Bone marrow (tissue), 2 donors: ENCODE measurements at places on chromosomes 1 and 21.
A peak's percentile ranks its signal among the peaks of the same experiment; 100 is the strongest.

DNA sequence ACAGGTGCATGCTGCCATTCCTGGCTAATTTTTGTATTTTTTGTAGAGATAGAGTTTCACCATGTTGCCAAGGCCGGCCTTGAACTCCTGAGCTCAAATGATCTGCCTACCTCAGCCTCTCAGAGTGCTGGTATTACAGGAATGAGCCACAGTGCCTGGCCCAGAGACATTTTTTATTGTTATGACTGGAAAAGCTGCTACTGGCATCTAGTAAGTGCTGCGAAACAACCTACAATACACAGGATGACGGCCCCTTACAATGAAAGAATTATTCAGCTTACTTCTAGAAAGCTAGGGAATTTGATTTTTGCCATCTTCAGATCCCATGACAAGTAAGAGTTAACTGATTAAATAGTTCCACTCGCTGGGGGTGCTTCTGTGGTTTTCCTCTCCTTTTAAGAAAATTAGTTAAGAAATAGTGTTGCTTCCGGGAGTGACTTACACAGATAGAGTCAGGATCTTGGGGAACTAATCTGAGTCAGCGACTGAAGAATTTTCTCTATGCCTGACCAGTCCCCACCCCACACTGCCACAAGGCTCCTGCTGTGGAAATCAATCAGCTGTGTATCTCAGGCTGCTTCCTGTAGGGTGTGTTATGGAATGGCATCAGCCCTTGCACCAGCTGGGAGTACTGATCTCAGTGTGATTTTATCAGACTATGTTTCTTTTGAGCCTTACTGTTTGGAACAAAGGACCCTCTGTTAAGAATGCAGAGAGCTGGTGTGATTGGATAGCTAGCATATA is 93.0 kb upstream of the BMP8A start:
- DNase-seq = peak; percentile 14

- no peak for DNase-seq
Observed at GRCh38 chr1:53622531-53622930, 116.4 kb downstream of the GLIS1 start.

DNA sequence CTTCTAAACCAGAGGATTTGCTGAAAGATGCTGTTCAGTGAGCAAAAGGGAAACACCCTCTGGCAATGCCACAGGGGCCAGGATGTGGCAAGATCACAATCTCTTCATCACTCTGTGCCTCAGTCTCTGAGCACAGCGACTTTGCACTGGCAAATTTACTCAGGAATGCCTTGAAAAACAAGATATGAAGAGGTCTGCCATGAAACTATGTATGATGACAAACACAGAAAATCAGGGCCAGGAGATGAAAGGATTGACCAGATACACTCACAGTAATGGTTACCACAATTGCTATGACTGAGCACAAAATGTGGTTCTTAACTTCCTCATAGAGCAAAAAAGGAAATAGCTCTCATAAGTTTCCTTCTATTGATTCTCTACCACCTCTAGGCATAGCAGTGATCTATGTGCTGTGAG is 5.8 kb downstream of the TTC13 start:
- DNase-seq = peak; percentile 68

DNA sequence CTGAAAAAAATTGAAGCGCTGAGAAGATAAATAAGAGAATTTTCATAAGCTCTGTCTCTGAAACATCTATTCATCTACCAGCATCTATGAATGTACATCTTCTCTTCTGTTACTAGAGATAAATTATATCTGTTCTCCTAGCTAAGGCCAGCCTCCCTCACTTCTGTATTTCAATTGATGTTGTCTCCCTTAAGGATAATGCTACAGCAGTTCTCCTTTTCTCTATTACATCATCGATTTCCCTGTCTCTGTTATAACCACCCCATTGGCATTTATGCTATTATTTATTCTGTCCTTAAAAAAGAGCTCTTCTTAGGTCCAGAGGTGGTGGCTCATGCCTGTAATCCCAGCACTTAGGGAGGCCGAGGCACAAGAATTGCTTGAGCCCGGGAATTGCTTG is 42.9 kb upstream of the TMCO2 start:
- no peak for DNase-seq

DNA sequence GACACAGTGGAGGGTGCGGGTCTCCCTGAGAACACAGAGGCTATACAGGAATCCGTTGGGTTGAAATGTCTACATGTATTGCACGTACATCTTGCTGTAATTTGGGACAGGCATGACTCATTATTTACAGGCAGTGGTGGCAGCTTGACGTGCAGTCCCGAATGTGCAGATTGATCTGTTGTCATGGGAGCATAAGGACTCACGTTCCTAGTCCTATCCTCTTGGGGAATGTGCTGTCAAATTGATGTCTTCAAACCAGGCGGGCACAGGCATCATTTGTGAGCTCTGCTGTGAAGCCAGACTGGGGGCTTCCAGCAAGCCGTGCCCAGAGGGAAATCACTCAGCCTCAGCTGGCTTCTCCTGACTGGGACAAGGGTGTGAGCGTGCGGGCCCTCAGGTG is 40.5 kb downstream of the S100B start:
- no peak for DNase-seq

- DNase-seq = no peak
Observed at GRCh38 chr1:103180660-103181059, 72.3 kb upstream of the COL11A1 start.

GRCh38 chr1:7550261-7550865 is 220.7 kb upstream of the VAMP3 start:
- DNase-seq = no peak

- DNase-seq = no peak
Observed at GRCh38 chr21:35336534-35336933, 287.4 kb upstream of the RUNX1 start.

DNA sequence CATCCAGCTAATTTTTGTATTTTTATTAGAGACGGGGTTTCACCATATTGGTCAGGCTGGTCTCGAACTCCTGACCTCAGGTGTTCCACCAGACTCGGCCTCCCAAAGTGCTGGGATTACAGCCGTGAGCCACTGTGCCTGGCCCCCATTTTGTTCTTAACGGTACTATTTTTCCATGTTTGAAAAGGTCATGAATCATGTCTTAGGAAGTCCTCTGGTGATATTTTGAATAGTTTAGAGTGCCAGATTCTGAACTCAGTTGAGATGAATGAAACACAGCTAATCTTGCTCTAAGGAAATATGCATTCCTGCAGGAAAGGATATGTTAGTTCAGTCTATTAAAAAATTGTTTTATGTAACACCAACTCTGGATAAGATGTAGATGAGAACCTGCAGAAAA is 62.6 kb upstream of the ATP2B4 start:
- DNase-seq = no peak

DNA sequence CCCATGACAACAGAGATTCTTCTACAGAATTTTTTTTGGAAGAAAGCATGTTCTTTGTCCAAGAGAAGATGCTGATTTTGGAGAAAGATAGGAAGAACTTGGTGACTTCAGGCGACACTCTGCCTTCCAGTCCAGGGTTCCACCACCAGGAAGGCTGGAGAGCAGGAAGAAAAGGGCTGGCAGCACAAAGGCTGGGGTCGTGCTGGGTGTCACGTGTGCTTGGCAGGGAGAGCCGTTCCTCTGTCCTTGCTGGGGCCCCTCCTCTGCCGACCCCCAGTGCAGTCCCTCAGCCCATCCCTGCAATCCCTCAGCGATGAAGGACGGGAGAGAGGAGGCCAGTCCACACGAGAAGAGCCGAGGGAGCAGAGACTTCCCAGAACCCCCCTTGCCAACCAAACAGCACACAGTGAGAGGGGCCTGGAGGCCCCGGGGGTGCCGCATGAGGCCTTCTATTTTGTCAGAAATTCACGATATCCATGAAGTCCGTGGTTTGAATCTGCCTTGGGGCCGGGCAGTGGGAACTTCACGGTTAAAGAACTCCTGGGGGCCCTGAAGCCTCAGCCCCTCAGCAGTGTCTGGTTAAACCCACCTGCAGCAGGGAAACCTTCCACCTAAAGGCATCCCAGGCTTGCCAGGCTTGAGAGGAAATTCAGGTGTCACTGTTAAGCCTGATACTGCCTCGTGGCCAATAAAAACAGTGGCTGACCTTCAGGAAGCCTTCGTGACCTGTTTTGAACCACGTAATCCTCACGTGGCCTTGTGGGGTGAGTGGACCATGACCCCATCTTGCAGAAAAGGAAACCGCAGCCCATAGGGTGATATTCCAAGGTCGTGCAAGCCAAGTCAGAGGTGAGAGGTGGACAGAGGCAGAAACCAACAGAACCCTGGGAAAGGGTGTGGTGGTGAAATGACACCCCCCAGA is 3.4 kb downstream of the KRTAP10-12 start:
- DNase-seq = no peak

DNA sequence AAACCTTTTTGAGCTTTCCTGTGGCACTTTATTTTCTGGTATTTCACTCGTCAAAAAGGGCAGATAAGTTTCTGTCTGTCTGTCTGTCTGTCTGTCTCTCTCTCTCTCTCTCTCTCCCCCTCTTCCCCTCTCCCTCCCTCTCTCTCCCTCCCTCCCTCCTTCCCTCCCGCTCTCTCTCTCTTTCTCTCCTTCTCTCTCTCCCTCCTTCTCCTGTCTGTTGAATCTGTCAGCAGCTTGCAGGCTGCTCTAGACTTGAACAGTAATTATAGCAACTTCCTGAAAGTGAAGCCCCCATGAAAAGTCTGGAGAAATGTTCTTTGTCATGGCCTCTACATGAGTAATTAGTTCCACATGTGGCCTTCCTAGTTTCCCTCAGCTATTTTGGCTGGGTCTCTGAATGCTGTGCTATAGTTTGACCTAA is 275.2 kb upstream of the C1orf105 start:
- peak; percentile 66 for DNase-seq

- DNase-seq = no peak
Observed at GRCh38 chr1:1038694-1039093, 18.8 kb downstream of the AGRN start.

- no peak for DNase-seq
Observed at GRCh38 chr1:204001166-204001901, 71.6 kb upstream of the SOX13 start.

DNA sequence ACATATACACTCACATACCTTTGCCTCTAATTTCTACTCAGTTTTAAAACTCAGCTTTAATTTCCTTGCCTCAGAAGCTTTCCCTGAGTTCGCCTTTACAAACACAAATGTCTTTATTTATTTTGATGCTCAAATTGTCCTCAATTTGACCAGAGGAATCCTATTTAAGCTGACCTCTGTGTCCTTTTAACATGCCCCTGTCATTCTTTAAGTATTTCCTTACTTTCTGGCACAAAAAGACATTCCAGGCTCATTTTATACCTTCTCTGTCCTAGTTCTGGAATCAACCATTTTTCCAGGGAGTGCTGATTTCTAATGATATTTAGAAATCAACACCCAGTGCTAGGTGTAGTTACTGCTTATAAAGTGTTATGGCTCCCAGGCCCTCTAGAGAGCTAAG is 82.5 kb downstream of the OSBPL9 start:
- DNase-seq = no peak

- DNase-seq = no peak
Observed at GRCh38 chr21:36532769-36533467, 53.0 kb upstream of the CLDN14 start.

- no peak for DNase-seq
Observed at GRCh38 chr21:37562920-37563640, 196.5 kb downstream of the DYRK1A start.

DNA sequence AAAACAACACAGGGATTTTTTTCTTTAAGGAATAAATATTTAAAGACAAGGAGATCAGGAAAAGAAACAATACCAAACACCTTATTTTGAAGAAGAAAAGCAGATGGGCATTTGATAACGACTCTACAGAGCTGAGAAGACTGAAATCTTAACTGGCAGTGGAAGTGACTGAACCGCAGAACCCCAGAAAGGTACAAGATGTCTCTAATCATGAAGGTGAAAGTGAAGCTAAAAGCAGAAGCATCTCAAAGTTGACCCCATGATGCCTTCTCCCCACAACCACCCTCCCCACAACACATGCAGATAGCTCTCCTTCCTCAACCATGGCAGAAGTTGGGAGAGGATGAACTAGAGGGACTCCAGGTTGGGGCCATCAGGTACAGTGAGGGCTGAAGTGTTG is 129.6 kb downstream of the ZNF648 start:
- no peak for DNase-seq

DNA sequence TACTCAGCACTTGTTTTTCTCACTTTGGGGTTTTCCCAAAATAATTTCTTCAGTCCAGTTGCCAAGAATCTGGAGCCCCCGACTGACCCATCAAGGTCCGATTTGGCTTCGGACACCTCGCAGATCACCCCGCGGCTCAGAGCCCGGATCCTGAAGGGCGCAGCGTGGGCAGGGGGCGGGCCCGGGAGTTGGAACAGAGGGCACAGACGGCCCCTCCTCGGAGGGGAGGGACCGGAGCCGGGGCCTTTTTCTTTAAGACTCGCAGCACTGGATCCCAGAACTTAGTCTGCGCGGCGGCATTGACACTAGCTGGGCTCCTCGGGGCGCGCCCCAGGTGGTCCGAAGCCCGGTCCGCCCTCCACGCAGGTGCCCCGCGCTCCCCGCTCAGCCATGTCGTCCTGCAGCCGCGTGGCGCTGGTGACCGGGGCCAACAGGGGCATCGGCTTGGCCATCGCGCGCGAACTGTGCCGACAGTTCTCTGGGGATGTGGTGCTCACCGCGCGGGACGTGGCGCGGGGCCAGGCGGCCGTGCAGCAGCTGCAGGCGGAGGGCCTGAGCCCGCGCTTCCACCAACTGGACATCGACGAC is at the start of gene CBR3:
Gene CBR3, plus strand, starts transcription at position 277 of the 588 bp plus-strand sequence. Its CDS starts 114 bp downstream, at position 391.
- DNase-seq = peak; percentile 19

DNA sequence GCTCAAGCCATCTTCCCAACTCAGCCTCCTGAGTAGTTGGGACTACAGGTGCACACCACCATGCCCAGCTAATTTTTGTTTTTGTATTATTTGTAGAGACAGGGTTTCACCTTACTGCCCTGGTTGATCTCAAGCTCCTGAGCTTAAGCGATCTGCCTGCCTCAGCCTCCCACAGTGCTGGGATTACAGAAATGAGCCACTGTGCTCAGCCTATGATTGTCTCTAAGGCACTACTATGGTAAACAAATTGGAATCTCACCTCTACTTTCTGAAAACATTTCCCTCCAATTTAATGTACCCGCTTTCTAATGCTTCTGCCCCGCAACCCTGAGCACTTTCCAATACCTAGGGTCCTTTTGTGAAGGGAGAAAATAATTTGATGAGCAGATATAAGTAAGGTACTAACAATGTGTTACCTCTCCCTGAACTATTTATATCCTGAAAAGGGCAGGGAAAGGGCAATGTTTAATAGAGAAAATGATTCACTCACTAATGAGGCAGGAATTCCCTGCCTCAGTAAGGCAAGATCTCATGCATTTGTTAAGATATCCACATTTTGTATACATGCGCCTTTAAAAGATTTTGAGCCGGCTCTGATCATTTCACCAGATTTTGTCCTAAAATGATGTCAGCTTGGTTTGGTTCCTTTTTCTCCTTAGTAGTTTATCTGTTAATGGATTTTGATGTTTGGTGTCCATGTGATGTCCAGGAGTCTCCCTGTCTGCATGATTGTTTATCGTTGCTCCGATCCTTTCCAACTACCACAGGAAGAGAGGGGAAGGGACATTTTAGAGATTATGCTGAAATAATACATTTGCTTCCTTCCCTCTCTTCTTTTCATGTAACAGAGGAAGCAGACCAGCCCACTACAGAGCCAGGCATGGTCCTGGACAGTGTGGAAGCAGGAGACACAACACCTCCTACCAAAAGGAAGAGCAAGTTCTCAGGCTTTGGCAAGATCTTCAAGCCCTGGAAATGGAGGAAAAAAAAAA is 47.3 kb upstream of the RCC1 start:
- DNase-seq = no peak
